ENCODE measurements at places on chromosomes 4 and X. TPM values are rescaled to one million over a fixed set of nuclear protein-coding genes. Genes with fewer than 3 reads are reported as not detected.

- H3K27me3 ChIP-seq, result no peaks in the 10 kb centered on the region
- H3K27ac ChIP-seq, result no peak overlapping the region
- H3K36me3 ChIP-seq, result no peaks in the 10 kb centered on the region
- peaks cover 6% of the 10 kb centered on the region for H3K4me1 ChIP-seq
- no peak overlapping the region for H3K4me3 ChIP-seq
Observed at GRCh38 chrX:150543230-150544155, 24.9 kb upstream of the MTM1 start.

GRCh38 chrX:109475174-109475891 lies 6.6 kb downstream of the GUCY2F start:
- H3K4me3 ChIP-seq, result no peak overlapping the region
- no peaks in the 10 kb centered on the region for H3K4me1 ChIP-seq

- H3K4me1 ChIP-seq, result no peaks in the 10 kb centered on the region
- peak overlapping the region; percentile 10 for H3K4me3 ChIP-seq
- H3K27ac ChIP-seq, result no peak overlapping the region
- DNase-seq, result peak; percentile 82
- H3K27me3 ChIP-seq, result peaks cover 52% of the 10 kb centered on the region
Observed at GRCh38 chrX:72308566-72309296, 3.0 kb upstream of the CITED1 start.

DNA sequence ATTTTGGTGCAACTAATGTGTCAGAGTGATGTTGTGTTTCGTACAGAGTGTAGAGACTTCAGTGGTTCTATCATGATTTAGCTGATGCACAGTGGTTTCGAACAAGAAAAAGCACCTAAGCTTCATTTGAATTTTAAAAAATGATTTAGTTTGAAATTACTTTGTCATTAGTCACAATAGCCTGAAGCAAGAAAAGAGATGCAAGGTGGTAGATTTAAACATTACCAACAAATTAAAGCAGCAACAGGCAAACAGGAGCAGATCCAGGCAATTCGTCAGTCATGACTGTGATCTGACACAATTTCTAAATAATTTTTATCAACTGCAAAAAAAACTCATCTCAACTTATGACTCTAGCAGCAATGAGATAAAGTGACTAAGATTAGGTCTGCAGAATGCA lies 24.6 kb upstream of the COX7B2 start:
- no peak for DNase-seq
- no peaks in the 10 kb centered on the region for H3K36me3 ChIP-seq
- no peaks in the 10 kb centered on the region for H3K4me1 ChIP-seq
- no peak overlapping the region for H3K27ac ChIP-seq
- H3K4me3 ChIP-seq, result no peak overlapping the region

The CCDC158 gene
- total RNA-seq, result not detected

- H3K4me1 ChIP-seq, result no peaks in the 10 kb centered on the region
- H3K27me3 ChIP-seq, result no peaks in the 10 kb centered on the region
- H3K4me3 ChIP-seq, result no peak overlapping the region
- DNase-seq, result no peak
- no peaks in the 10 kb centered on the region for H3K36me3 ChIP-seq
- no peak overlapping the region for H3K27ac ChIP-seq
Observed at GRCh38 chr4:92172203-92172602, 131.6 kb upstream of the GRID2 start.

DNA sequence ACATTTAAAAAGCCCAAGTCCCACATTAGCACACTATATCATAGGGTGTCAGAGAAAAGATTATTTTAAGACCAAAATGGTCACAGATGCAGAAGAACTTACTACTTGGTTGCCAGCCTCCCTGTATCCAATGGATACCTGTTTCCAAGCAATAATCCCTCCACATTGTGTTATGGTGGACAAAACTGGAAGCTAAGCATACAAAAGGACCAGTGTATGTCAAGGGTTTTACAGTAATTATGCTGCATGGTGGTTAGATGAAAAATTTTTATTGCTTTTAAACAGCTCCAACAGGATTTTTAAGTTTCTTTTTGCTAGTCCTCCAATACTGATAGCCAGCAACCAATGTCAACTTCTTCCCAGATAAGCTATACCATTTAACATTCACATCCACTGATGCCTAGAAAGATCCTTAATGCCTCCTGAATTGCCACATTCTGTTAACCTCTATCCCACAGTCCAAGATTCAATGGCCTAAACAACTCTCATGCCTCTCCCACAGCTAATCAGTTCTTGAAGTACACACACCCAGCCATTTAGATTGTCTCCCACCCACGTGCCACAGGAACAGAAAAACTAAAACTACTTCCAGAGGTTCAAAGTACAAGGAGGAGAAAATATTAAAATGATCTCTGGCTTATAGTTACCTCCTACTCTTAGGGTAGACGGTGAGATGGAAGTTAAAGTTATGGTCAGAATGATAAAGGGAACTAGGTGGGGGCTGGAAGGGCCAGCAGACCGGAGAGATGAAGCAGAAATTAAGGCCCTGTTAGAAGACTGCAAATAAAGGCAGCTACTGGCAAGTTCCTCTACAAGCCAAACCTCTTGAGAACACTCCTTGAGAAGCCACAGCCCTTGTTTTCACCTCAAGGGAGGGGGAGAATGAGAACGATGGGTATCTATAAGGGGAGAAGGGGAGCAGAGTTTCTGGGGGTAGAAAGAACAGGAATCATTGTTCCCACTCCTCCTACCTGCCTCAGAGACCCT lies 5.5 kb downstream of the MED14 start:
- H3K36me3 ChIP-seq, result no peaks in the 10 kb centered on the region
- no peaks in the 10 kb centered on the region for H3K27me3 ChIP-seq
- no peaks in the 10 kb centered on the region for H3K4me1 ChIP-seq
- H3K4me3 ChIP-seq, result no peak overlapping the region

DNA sequence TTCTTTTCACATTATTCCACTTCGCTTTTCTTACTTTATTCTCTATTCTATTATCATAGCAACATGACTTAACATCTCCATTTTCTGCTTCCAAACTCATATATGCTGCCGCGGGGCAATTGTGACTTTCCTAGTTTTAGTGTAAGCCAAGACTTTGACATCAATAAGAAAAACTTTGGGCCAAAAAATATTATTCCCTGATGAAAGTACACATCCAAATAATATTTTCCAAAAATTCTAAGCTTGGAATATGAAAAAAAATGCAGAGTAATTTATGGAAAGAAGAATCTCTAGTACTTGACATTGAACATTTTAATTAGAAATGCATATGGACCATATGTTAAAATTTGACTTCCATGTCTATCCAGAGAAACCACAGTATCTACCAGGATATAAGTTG lies 995.1 kb upstream of the INTU start:
- H3K27me3 ChIP-seq, result no peaks in the 10 kb centered on the region
- no peaks in the 10 kb centered on the region for H3K36me3 ChIP-seq
- no peaks in the 10 kb centered on the region for H3K4me1 ChIP-seq
- H3K27ac ChIP-seq, result no peak overlapping the region

Data from colonic mucosa (tissue), 4 donors.